ENCODE measurements at places on chromosomes 6 and 20. TPM values are rescaled to one million over a fixed set of nuclear protein-coding genes. Genes with fewer than 3 reads are reported as not detected.

- no peak for DNase-seq
- H3K4me1 ChIP-seq: no peaks in the 10 kb centered on the region
- no peak overlapping the region for H3K4me3 ChIP-seq
Observed at GRCh38 chr6:113082745-113083144, 735.6 kb downstream of the RFPL4B start.

- H3K27me3 ChIP-seq: no peaks in the 10 kb centered on the region
- H3K4me1 ChIP-seq: peaks cover 6% of the 10 kb centered on the region
- H3K27ac ChIP-seq: no peak overlapping the region
- H3K4me3 ChIP-seq: no peak overlapping the region
- H3K36me3 ChIP-seq: peaks cover 36% of the 10 kb centered on the region
- DNase-seq: no peak
Observed at GRCh38 chr6:24779416-24780016, 4.8 kb downstream of the GMNN start.

RAET1L gene
- polyA plus RNA-seq: 3.1 TPM

GRCh38 chr6:2891768-2892170 is 11.3 kb downstream of the SERPINB9 start:
- H3K36me3 ChIP-seq: peaks cover 24% of the 10 kb centered on the region
- DNase-seq: peak; percentile 82
